RWPE2 (cell line): ENCODE measurements at places on chromosomes 4 and X.

DNA sequence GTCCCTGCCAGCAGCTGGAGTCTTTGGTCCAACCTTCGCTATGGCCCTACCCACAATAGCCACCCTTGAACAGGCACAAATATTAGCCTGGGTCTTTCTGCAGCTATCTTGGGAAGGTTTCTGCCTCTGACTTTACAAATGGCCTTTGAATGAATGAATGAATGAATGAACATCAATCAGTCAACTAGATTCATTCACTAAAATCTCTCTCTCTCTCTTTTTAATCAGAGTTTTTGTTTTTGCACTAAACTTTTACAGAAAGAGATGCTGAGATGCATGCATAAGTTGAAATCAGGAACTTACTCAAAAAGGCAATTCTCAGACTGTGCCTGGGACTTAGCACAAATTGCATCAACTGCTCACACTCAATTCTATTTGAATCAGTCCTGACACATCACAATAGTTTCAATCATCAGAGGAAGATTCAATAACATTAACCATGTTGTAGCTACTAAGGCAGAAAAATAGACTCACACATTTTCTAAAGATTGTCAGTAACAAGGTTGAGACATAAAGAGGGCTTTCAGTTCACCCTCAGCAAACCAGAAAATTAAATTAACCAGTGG, 55.0 kb downstream of the ANXA3 start:
- no peak for DNase-seq

DNA sequence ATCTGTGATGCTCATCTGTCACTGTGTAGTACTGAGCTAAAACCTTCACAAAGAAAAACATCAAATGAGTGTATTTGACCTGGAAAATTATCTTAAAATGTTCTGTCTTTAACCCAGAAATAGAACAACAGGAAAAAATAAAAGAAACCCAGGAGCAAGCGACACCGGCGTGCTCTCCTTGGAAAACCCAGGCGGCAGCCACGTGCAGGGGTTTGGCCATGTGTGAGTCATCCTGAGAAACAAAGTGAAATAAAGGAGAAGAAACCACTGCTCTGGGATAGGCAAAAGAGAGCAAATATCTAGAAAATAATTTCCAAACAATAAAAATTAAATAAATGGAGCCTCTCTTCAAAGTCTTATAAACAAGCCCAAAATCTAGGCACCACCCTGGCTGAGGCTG, 20.0 kb upstream of the TMEM128 start:
- DNase-seq, result no peak

DNA sequence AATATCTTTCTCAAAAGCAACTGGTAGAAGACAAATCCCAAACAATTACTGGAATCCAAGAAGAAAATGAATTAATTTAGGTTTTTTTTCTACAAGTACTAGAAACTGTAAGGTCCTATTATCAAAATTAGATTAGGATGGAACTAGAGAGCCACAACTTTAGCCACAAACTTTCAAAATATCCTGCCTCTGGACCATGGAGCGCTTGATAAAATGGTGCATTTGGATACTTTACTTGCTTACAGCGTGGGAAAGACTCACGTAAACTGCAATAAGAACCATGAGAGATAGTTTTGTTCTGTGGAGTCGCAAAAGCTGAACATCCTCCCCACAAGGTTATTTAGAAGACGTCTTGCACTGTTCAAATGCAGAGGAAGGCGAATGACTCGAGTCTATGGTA, at the start of gene DCAF8L2:
TSS of gene DCAF8L2 (plus strand) at position 301 of the 400 bp plus-strand sequence. CDS start 156,552 bp downstream, outside the sequence.
- DNase-seq, result no peak

GRCh38 chr4:57405359-57405758, 295.2 kb upstream of the IGFBP7 start:
- no peak for DNase-seq

- DNase-seq, result no peak
Measured at GRCh38 chr4:101075536-101075935, 271.8 kb downstream of the PPP3CA start.

DNA sequence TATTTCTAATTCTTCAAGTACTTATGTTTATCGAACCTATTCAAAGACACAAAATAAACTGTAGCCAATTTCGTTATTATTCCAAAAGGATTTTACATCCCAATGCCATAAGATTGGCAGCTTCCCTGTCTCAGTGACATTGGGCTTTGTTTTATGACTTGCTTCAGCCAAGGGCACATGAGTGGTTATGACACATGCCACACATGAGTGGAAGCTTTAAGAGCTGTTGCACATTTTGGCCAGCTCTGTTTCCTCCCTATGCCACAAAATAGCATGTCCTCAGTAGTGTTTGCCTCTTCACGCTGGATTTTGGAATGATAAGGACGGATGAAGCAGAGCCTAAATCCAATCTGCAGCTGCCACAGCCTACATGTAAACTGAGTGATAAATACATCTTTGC, 21.9 kb downstream of the SEC24D start:
- DNase-seq, result no peak

GRCh38 chrX:22171287-22172060, 101.2 kb upstream of the CBLL2 start:
- DNase-seq, result no peak

GRCh38 chrX:19760841-19761512, 126.4 kb downstream of the SH3KBP1 start:
- DNase-seq, result no peak

DNA sequence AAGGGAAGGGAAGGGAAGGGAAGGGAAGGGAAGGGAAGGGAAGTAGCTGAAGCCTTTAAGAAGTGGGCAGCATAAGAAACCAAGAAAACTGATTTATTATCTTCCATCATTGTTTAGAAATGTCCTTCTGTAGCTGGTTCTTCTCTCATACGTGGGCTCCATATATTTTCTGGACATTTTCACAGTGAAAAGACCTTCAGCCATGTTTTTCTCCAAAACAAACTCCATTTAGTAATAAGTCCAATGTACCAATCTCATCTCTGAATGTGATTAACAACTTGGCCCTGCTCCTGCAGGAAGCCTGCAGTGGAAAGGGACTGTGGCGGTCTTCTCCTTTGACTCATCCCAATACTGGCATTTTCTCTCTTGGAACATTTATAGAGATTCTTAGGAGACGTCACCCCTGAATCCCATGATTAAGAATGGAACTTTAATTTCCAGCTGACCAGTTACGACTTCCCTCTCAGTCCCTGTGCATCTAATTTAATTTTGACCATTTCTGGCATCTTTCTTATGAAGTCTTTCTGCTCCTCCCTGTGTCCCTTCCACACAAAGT, 96.6 kb upstream of the GUCY1A1 start:
- no peak for DNase-seq
